ENCODE measurements at places on chromosomes 5 and 9.

DNA sequence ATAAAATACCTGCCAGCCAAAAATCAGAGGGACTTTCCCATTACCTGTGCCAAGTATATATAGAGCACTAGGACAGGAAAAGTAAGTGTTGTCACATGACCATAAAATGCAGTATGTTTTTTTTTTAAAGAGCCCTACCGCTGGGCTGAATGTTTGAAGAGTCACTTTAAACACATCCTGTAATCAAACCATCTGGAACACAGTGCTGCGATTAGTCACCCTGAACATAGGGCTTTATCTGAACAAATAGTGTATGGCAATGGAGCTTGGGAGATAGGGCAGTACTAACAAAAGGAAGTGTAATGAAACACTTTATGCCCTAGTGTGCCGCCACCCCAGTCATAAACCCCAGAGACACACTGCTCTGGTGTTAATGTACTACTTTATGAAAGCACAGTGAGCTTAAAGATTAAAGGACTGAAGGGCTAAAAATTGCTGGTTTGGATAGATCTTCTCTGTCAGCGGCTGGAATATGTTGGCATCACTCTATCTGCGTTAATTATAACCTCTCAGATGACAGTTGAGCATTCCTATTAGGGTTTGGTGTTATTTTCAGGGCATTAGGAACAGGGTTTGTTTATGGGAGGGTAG, 90.4 kb downstream of the ZNF608 start:
- DNase-seq = no peak

GRCh38 chr5:90585337-90585986, 26.9 kb downstream of the ADGRV1 start:
- DNase-seq = no peak

DNA sequence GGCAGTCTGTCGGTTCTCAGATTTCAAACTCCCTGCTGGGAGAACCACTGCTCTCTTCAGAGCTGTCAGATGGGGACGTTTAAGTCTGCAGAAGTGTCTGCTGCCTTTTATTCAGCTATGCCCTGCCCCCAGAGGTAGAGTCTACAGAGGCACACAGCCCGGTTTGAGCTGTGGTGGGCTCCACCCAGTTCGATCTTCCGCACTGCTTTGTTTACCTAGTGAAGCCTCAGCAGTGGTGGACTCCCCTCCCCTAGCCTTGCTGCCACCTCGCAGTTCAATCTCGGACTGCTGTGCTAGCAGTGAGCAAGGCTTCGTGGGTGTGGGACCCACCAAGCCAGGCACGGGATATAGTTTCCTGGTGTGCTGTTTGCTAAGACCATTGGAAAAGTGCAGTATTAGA, 8.0 kb downstream of the SLC27A6 start:
- no peak for DNase-seq

- DNase-seq = no peak
Measured at GRCh38 chr5:121350181-121350930, 501.3 kb upstream of the FTMT start.

DNA sequence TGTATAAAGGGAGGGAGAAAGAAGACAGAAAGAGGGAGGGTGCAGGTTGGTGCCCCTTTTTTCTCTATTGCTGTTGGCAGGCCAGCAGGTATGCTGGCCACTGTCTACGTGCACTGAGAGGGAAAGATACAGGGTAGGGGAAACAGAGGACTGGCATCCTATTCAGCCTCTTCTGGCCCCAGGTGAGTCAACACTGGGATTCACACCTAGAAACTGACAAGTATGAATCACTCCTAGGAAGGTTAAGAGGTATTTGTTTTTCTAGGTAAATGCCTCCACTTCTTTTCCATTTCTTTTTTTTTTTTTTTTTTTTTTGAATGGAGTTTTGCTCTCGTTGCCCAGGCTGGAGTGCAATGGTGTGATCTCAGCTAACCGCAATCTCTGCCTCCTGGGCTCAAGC, 2.8 kb upstream of the UBAP1 start:
- no peak for DNase-seq

DNA sequence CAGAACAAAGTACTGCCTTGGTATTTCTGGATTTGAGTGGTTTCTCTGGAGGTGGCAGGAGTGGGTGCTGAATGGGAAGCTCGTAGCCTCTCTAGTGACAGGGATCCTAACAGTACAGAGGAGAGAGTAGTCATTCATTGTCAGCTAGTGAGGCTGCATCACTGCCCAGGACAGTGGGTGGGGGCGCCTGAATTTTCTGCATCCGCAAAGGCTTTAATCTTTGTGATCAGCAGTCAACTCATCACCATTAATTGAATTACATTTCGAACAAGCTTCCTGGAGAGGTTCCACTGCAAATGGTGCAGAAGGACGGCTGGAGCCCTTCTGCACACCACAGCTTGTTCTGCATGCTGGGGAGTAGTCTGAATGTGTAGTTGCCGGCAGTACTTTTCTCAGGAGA, 77.5 kb downstream of the HSPA4 start:
- no peak for DNase-seq

- DNase-seq = no peak
Measured at GRCh38 chr5:60333005-60333571, 366.9 kb downstream of the DEPDC1B start.

DNA sequence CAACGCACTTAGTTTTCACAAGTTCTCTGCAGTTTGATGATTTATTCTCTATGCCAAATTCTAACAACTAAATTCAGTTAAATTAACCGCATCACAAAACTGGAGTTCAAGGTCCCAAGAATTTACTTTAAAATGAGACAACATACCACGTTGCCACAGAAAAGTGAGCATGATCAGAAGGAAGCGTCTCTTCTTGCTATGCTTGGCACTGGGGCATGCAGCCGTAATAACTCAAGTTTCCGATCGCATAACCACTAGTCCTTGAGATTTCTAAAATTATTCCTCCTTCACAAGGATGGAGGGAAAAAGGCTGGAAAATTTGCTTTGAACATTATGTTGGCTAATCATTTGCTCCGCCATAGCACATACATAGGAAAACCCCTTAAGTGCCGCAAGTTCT, 13.9 kb downstream of the NFIB start:
- DNase-seq = no peak

GRCh38 chr5:164153469-164154172, 648.2 kb downstream of the MAT2B start:
- no peak for DNase-seq

DNA sequence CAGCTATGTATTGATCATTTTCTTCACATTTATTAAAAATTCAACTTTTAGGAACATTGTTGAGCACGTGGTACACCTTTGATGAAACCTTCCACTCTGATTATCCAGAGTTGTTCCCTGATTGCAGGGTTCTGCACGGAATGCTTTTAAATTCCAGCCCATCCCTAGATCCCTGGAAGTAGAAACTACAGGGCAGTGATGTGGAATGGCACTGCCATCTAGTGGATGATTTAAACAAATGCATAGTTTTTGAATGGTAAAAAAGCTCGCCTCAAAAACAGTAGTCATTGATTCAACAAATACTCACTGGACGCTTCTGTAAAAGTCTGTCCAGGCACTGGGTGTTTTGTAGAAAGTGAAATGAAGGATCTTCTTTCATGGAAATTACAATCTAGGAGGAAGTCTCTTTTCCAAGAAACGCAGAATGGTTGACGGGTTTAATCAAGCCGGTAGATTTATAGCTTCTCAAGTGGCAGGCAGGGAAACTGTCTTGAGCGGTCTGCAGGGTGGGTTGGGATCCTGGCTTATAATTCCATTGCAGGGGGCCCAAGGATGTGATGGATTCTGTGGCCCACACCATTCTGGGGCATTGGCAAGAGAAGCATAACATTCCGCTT, 118.4 kb downstream of the ARHGAP26 start:
- DNase-seq = peak; percentile 44

Measured in nephron progenitor cell (in vitro differentiated cells).